ENCODE measurements at places on chromosomes 7 and 10.
A peak's percentile ranks its signal among the peaks of the same experiment; 100 is the strongest.

GRCh38 chr7:112981966-112982365, 104.7 kb downstream of the GPR85 start:
- no peak for DNase-seq

DNA sequence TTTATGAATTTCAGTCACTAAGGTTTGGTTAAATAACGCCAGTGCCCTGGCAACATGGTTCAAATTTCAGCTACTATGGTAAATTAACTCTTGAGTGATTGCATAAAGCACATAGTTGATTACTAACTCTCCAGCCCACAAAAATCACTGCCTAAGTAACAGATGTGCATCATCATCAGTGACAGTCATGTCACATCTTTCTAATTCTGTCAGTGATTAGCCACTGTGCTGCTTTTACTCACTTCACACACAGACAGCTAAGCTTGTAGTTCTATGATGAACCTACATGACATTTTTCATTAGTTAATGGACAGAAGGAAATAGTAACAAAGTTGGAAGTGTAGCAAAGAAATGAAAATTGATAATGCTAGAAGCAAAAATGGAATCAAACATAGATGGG, 108.9 kb downstream of the DNAH11 start:
- DNase-seq = no peak

GRCh38 chr10:69428165-69428564, 11.4 kb upstream of the TACR2 start:
- no peak for DNase-seq

DNA sequence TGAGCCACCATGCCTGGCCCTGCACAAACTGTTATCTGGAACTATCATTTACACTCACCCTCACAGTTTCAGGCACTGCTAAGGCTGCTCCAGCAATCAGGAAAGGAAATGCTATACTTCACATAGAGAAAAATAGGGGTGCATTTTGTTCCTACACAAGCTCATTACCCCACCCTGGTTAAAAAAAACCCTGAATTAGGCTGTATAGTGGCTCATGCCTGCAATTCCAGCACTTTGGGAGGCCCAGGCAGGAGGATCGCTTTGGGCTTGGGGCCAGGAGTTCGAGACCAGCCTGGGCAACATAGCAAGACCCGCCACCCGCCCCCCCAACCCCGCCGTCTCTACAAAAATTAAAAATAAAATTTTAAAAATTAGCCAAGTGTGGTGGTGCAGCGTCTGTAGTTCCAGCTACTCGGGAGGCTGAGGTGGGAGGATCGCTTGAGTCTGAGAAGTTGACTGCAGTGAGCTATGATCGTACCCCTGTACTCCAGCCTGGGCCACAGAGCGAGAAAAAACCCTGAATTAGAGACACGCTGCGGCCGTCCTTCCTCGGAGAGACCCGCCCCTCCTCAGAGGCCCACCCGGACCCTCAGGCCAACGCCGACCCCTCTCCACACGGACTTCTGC, 539 bp downstream of the PTCD1 start:
- no peak for DNase-seq

- no peak for DNase-seq
Observed at GRCh38 chr7:127959770-127960169, 71.5 kb downstream of the LRRC4 start.

- DNase-seq = peak; percentile 97
Observed at GRCh38 chr10:132516771-132517725, 20.5 kb upstream of the INPP5A start.

- peak; percentile 63 for DNase-seq
Observed at GRCh38 chr10:1310271-1310789, 254.1 kb downstream of the WDR37 start.

DNA sequence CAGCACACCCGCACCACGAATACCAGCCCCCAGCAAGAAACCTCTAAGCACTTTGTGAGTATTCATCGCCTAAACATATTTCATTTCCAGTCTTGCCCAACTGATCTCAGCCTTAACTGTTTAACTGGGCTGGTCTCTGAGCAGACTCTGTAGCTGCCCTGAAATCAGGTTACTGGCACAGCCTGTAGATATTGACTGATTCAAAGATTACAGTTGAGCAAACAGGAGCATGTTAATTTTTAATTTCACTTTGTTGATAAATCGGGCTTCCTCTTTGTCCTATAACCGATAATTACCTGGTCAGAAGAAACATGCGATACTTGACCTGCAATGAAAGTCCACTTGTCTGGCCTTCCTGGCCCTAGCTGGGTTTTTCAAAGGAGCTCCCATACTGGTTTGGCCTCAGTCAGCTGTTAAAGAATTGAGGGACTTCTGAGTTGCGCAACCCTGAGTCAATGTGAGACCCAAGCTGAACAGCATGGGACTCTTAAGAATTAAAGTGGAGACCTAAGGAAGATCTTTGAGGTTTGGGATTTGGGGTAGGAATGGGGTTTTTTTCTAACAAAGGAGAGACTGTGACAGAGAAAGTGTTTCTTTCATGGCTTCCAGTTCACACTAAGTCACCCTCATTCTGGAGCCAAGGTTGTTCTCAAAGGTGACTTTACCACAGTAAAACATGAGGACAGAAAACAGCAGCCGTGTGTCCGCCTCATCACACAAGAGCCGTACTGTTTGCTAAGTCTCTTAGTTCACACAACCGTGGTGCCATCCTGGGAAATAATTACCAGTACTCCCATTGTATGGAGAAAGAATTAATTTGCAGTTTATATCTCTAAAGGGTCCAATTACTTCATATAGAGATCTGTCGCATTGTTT, 75.9 kb downstream of the PPP1R3C start:
- no peak for DNase-seq

DNA sequence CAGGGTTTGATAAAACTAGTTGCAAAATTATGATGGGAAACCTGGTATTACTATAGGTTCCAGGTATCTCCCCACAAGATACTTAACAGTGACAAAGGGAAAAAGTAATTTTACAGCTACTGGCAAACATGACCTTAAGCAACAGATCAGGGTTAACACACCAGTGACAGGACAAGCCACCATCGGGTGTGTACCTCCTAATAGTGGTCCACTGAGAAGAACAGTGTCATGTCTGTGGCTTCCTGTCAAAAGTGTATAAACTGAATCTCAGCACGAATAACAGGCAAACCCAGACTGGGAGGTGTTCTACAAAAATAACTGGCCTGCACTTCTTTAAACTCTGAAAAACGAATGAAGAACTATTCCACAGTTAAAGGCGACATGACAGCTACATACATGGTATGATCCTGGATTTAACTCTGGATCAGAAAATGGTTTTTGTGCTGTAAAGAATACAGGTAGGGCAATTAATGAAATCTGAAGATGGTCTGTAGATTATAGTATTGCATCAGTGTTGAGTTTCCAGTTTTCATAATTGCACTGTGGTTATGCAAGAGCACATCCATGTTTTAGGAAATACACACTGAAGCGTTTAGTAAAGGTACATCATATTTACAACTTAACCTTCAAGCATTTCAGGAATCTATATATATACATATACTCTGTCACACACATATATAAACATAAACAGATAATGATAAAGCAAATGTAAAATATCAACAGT, 32.0 kb upstream of the ARMS2 start:
- no peak for DNase-seq

GRCh38 chr7:139948587-139949335, 114.0 kb downstream of the PARP12 start:
- no peak for DNase-seq

- no peak for DNase-seq
Observed at GRCh38 chr7:104358446-104359132, 30.2 kb downstream of the LHFPL3 start.

DNA sequence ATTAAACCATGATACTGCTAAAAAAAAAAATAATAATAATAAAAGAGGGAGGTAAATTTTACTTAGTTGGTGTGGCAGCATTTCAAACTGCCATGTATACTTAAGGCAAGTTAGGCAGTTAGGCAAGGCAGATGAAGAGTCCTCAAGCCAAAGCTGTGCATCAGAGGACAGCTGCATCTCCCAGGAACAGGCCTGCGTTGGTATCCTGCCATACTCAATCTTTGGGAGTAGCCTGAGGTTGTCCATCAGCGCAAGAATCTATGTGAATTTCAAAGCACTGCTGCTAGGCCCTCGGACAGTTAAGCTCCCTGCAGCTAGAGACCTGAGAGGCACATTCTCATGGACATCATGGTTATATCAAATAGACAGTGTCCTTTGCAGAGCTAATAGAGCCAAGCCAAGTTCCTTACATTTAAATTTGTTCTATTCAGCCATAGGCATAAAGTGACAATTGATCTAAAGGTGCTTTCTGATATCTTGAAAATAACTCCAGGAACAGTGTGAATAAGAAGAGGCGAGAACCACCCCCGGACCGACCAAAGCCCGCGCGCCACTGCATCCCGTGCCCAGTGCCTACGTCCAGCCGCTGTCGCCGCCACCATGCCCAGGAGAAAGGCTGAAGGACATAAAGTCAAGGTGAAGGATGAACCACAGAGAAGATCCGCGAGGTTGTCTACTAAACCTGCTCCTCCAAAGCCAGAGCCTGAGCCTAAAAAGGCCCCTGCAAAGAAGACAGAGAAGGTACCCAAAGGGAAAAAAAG, 310.6 kb downstream of the SEMA3D start:
- DNase-seq = no peak

- no peak for DNase-seq
Observed at GRCh38 chr7:137774793-137775201, 72.0 kb downstream of the DGKI start.

GRCh38 chr7:70574970-70575799, 556.8 kb upstream of the GALNT17 start:
- peak; percentile 88 for DNase-seq

- DNase-seq = peak; percentile 93
Observed at GRCh38 chr7:53596230-53596629, 560.8 kb downstream of the POM121L12 start.

GRCh38 chr10:86259901-86260562, 106.6 kb downstream of the GRID1 start:
- no peak for DNase-seq

GRCh38 chr7:23594879-23595604, 2.1 kb upstream of the CCDC126 start:
- DNase-seq = peak; percentile 42

- peak; percentile 66 for DNase-seq
Observed at GRCh38 chr10:117134306-117135025, 3.6 kb downstream of the VAX1 start.

DNA sequence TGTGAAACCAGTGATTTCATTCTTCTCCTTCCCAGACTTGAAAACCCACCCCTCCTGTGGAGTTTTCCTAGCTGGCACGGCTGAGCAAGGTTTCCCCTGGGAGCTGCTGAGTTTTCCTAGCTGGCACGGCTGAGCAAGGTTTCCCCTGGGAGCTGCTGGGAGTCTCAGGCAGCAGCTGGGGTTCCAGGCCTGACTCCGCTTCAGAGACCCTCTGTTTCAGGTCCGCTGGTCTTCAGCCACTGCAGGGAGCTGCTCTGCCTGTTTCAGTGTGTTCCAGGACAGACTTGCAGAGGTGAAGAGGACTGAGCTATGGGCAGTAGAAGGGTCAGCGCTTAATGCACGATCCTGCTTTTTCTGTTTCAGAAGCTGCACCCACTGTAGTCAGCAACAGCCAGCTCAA, 104.9 kb downstream of the XRCC2 start:
- DNase-seq = no peak

DNA sequence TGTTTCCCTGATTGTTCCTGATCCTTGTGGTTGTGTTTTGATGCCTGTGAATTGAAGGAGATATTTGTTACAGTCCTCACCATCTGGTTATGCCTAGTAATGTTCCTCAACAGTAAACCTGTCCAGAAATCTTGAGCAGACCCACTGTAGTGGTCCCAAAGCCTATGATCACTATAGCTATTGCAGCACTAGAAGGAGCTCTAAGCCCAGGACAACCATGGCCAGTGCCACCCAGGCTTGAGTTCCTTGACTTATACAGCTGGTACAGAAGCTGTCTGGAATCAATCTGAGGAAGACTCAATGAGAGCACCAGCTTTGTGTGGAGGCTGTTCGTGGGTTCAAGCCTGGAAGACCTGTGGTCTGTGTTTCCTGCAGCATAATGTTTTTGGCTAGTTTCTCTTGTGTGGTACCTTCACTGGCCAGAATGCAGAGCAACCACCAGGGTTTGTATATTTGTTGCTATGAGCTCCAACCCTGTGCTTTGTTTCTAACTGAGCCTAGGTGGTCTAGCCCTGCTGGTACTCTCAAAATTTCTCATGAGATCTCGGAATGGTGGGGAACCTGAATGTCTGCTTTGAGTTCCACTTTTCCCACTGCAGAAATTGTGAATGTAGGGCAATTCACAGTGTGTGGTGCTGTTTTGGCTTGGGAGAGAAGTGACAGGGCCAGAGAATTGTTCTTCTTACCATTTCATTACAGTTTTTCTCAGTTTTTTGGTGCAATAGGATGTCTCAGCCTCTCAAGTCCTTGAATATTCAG, 355.2 kb downstream of the SUGCT start:
- peak; percentile 7 for DNase-seq

GRCh38 chr7:94300176-94300835, 94.4 kb upstream of the COL1A2 start:
- no peak for DNase-seq

GRCh38 chr10:1538121-1538520, 199.2 kb downstream of the ADARB2 start:
- DNase-seq = no peak

- DNase-seq = no peak
Observed at GRCh38 chr7:158482480-158482879, 105.1 kb downstream of the PTPRN2 start.

- no peak for DNase-seq
Observed at GRCh38 chr7:145543242-145543641, 573.4 kb upstream of the CNTNAP2 start.

GRCh38 chr7:92639966-92640365, 49.8 kb upstream of the FAM133B start:
- no peak for DNase-seq

- peak; percentile 58 for DNase-seq
Observed at GRCh38 chr7:116528008-116528789, 3.4 kb downstream of the CAV1 start.

GRCh38 chr7:71408271-71408670, 276.3 kb downstream of the GALNT17 start:
- DNase-seq = no peak

GRCh38 chr10:132990684-132991545, 48.5 kb upstream of the CFAP46 start:
- no peak for DNase-seq

- DNase-seq = no peak
Observed at GRCh38 chr7:2312267-2312929, 1.8 kb downstream of the SNX8 start.

DNA sequence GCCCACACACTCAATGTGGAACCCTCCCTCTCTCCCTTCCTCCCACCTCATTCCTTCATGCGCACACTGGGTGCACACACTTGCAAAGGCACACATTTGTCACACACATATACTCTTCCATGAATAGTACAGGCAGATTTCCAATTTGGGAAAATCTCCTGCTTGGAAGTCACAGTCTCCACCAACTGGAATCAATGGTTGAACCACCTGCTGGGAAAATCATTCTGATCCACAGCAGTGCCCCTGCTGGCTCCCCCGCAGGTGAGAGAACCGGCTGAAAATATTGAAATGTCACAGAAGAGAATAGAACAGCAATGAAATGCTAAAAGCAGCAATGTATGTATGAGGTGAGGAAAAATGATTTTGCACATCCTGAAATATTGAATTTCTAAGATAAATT, 232.7 kb downstream of the ADAM12 start:
- DNase-seq = peak; percentile 40

GRCh38 chr7:32301427-32301826, 188.8 kb downstream of the LSM5 start:
- no peak for DNase-seq

- peak; percentile 76 for DNase-seq
Observed at GRCh38 chr10:58299580-58299979, 30.6 kb downstream of the CISD1 start.
